HT-29 (cell line): ENCODE measurements at places on chromosomes 5 and 9.

- peak; percentile 50 for DNase-seq
These were observed 9.0 kb upstream of the SPINK4 start for GRCh38 chr9:33230756-33231622.

DNA sequence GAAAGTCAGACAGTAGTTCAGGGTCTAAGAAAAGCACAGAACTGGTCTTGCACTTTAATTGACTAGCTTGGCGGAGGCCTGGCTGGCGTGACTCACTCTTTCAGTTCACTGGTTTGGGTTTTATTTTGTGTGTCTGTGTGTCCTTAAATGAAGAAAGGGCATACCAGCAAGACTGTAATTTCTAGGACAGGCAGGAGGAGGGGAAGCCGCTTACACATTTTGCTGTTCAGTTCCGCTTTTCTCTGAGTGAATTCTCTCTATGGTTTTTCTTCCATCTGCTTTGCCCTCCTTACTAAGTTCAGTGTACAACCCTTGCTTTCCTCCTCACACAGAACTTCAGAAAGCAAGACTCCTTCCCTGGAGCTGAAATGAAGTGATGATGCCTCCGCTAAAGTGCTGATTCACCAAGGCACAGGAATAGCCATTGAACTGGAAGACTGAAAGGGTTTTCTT, 150.8 kb downstream of the MEF2C start:
- DNase-seq: no peak

- no peak for DNase-seq
These were observed 779 bp upstream of the CTNNA1 start for GRCh38 chr5:138752341-138752950.

DNA sequence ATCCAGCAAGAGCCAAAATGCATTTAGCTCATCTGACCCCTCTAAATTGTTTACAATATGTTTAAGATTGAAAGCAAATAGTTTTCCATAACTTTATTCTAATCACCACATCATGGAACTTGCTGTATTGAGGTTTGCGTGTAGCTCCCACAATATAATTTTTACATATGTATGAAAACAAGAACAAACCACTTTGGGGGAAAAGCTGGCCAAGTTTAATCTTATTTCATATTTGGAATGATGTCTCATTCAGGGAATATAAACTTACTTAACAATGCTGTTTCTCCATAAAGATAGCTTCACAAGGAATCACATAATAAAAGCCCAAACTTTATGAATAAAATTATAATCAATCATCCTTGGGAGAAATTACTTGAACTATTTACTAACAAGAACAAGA, 194.6 kb upstream of the PCSK5 start:
- no peak for DNase-seq

GRCh38 chr5:103122242-103122641, 2.1 kb downstream of the PPIP5K2 start:
- no peak for DNase-seq

- no peak for DNase-seq
These were observed 1.9 kb downstream of the DPM2 start for GRCh38 chr9:127935765-127936221.

GRCh38 chr5:105428451-105429380, 1866.1 kb upstream of the NUDT12 start:
- DNase-seq: no peak

GRCh38 chr9:114516913-114517312, 11.6 kb upstream of the WHRN start:
- DNase-seq: no peak

GRCh38 chr5:149603210-149603609, 21.9 kb downstream of the ARHGEF37 start:
- DNase-seq: no peak

DNA sequence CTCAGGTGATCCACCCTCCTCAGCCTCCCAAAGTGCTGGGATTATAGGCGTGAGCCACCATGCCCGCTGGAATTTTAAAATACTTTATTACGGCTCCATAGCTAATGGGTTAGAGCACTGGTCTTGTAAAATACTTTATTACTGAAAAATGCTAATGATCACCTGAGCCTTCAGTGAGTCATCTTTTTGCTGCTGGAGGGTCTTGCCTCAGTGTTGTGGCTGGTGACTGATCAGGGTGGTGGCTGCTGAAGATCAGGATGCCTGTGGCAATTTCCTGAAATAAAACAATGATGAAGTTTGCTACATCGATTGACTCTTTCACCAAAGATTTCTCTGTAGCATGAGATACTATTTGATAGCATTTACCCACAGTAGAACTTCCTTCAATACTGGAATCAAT, 26.0 kb upstream of the GNE start:
- no peak for DNase-seq

DNA sequence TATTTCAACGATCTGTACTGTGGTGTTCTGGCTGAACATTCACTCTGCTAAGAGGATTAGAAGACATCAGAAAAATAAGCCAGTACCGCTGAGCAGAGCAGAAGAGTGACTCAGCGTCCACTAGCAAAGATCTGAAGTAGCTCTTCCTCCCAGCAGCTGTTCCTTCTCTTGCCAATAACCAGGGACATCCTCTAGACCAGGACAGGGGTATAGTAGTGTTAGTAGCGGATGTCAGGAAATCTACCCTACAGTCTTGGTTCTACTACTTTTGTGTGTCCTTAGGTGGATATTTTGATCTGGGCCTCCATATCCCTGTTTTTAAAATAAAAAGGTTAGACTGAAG, 103.6 kb downstream of the TSSK1B start:
- DNase-seq: no peak

- peak; percentile 90 for DNase-seq
These were observed 22.8 kb downstream of the SMIM3 start for GRCh38 chr5:150801117-150801927.

- DNase-seq: peak; percentile 68
These were observed 18.7 kb upstream of the WDR38 start for GRCh38 chr9:124834591-124834990.

DNA sequence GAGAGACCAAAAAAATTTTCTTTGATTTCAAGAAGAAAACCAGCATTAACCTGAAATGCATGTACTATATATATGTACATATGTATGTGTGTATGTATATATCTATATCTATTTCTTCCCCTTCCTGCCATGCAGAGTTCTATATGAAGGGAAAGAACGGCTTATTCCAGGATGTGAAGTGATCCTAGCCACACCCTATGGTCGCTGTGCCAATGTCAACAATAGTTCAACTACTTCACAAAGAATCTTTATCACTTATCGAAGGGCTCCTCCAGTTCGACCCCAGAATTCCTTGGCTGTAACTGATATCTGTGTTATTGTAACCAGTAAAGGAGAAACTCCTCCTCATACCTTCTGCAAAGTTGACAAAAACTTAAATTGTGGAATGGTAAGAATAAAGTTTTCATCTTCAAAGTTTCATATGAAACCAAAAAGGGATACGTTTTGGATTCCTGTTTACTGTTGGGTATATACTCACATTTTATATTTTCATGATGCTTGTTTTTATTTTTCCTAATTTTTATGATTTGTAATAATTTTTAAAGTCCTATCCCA, 56.2 kb downstream of the DENND4C start:
- DNase-seq: peak; percentile 34

- DNase-seq: peak; percentile 29
These were observed 251.8 kb downstream of the ZNF608 start for GRCh38 chr5:124494540-124495116.

- DNase-seq: no peak
These were observed 11.2 kb upstream of the SEMA4D start for GRCh38 chr9:89508951-89509615.
